ENCODE measurements at places on chromosomes 2 and 18.

DNA sequence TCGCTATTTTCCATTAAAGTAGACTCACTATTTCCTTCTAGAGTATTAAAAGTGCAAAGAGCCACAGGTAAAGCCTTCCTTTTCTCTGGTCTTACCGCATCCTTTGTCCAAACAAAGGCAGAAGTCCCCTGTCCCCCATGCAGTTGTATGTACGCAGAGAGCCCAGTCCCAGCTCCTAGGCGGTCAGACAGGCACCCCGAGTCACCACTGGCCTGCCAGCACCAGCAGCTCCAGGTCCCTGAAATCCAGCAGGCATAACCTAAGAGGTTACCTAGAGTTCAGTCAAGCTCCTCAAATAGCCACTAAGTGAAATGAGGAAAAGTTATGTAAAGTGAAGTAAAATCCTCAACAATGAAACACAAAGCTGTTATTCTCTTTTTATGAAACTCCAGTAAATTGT lies 60.4 kb upstream of the TWIST2 start:
- DNase-seq, result no peak

GRCh38 chr2:205766779-205767359 lies 84.6 kb downstream of the NRP2 start:
- DNase-seq, result peak; percentile 41

GRCh38 chr2:217252181-217252580 lies 392.3 kb upstream of the TNP1 start:
- no peak for DNase-seq

- DNase-seq, result no peak
Observed at GRCh38 chr2:112880696-112881095, 30.3 kb upstream of the IL37 start.

DNA sequence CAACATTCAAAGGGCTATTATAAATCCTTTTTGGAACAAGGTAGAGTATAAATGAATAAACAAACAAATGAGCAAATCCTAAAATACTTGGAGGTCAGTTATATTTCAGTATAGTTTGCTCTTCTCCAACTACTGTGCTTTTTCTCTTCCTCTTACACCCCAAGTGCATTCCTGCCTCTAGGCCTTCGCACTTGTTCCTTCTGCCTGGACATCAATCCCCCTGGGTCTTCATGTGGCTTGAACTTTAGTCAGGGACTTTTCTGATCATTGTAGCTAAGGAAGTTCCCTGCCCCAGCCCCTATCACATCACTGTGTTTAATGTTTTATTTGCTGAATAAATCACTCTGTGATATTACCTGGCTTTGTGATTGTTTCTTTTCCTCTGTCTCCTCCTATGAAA lies 418.2 kb upstream of the HNRNPA3 start:
- no peak for DNase-seq

- peak; percentile 67 for DNase-seq
Observed at GRCh38 chr18:51191128-51191717, 6.3 kb downstream of the MEX3C start.

- DNase-seq, result no peak
Observed at GRCh38 chr2:100560216-100560830, 2.5 kb upstream of the PDCL3 start.

DNA sequence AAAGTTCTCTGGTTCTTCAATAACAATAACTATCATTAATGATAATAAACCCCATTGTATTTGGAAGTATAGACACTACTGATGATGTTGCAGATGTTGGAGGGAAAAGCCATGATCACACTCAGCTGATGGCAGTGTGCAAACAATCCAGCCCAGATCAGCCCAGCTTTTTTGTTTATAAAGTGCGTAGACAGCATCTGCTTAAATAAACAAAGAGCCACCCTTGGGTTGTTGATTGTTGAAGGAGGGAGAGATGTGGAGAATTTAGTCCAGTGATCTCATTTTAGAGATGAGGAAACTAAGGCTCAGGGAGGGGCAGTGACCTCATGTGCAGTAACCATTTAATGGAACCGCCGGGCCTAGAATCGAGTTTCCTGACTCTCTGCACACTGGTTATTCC lies 56.0 kb upstream of the MEX3C start:
- DNase-seq, result no peak

DNA sequence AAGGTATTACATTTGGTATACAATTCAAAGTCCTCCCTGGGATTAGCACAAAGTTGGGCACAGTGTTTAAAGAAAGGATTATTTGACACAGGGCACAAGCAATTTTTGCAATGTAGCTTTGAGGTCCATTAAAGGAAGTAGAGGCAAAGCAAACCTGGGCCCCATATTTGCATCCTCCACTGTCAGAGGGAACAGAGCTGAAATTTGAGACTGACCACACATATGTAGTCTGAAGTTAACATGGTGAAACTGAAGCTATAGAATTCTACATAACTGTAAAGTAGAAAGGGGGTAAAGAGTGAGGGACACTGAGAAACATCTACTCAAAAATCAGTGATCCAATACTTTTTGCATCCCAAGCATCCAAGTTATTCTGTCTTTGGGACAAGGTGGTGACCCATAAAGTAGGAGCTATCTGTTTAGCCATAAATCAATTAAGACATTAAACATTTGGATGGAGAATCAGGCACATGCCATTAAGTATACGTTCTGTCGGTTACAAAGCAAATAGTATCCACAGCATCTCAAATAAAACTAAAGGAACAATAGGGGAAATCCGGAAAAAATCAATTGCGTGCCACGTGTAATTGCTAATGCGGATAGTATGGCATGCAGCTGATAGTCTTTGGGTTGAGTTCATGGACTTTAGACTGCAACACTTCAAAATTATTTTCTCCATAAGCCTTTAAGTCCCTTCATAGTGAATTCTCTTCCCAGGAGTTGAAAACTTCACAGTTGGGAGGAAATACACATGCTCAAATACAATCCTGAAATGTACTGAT lies 72.6 kb downstream of the PLEKHM3 start:
- no peak for DNase-seq

- peak; percentile 33 for DNase-seq
Observed at GRCh38 chr2:113910110-113910717, 20.3 kb downstream of the ACTR3 start.

- DNase-seq, result no peak
Observed at GRCh38 chr2:190482451-190482850, 52.1 kb downstream of the NEMP2 start.

DNA sequence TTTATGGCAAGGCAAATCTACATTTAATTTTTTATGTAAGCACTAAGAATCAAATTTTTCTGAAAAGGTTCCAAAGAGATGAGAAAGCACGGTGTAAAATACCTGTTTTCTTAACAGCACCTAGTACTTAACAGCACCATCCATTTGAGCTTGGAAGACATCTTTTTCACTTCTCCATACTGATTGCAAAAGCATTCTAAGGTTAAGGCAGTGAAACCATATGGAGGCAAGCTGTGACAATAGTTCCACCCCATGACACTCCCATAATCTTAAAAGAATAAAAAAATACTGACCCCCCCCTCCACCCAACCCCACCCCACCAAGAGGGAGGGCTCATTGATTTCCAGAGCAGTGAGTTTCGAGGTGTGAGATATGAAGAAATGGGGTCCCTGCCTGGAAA lies 60.6 kb downstream of the ZCCHC2 start:
- no peak for DNase-seq

DNA sequence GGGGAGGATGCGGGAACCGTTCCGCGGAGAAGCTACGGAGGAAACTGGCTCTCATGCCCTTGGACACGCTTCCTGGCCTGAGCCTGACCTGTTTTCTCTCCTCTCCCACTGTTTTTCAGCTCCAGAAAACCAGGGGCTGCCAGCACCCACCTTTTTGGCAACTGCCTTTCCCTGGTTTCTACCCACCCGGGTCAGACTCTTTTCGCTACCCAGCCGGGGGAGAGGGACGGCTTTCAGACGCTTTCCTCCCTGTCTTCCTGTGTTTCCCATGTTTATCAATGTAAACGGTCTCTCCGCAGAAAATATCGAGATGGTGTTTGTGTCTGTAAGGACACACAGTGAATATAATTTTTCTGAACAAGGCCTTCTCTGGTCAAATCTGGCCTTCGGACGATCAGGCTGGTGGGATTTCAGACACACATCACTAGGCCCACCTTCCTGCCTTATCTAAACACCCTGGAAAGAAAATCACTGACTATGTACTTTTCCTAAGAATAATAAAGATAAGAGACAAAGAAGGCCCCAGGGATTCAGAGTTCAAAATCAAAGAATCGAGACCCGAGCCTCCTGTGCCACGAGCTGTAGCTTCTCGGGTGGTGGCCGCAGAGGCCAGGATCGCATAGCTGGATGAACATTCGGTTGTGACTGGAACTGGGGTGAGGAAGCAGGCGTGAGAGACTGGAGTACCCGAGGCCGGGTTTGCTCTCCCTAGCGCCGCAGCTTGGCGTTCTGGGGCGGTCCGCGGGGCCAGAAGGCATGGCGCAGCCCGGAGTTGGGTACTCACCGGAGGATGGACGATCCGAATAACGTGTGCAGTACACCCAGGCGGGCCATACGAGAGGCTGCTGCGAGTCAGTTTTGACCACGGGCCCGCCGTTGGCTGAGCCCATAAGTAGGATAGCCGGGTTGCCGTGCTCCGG lies 1.7 kb downstream of the EN1 start:
- no peak for DNase-seq

DNA sequence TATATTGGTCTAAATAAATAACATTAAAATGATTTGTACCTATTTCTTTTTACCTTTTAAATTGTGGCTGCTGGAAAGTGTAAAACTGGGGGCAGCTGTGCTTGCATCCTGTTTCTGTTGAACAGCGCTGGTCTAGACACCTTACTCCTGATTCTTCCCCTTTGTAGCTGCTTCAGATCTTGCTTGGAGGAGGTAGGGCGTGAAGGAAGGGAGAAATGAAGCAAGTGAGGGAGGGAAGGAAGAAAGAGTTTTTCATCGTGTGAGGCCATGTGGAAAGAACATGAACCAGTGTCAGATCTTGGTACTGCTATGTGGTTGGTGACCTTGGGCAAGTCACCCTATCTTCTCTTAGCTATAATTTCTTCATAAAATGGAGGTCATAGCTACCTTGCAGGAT lies 89.0 kb upstream of the SEC11C start:
- no peak for DNase-seq

GRCh38 chr2:27754831-27755230 lies 16.7 kb upstream of the MRPL33 start:
- DNase-seq, result no peak

DNA sequence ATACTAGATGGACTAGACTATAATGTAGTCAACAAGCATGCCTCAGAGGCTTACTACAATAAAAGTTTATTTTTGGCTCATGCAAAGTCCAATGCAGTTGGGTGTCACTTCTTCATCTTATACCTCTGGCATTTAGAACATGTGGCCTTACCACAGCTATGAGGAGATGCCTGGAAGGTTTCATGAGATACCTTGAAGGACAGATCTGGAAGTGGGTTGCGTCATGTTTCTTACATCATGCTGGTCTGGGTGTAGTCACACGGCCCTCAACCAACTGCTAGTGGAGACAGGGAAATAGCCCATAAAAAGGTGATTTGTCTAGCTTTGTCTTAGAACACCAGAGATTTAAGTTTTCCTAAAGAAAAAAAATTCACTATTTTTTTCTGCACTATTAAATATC lies 91.7 kb upstream of the MMADHC start:
- no peak for DNase-seq
